ENCODE measurements at places on chromosomes 11 and 22.

- no peak for DNase-seq
These were observed 8.2 kb downstream of the SPINDOC start for GRCh38 chr11:63821411-63821810.

- no peak for DNase-seq
These were observed 577.9 kb upstream of the ANO5 start for GRCh38 chr11:21614961-21615360.

DNA sequence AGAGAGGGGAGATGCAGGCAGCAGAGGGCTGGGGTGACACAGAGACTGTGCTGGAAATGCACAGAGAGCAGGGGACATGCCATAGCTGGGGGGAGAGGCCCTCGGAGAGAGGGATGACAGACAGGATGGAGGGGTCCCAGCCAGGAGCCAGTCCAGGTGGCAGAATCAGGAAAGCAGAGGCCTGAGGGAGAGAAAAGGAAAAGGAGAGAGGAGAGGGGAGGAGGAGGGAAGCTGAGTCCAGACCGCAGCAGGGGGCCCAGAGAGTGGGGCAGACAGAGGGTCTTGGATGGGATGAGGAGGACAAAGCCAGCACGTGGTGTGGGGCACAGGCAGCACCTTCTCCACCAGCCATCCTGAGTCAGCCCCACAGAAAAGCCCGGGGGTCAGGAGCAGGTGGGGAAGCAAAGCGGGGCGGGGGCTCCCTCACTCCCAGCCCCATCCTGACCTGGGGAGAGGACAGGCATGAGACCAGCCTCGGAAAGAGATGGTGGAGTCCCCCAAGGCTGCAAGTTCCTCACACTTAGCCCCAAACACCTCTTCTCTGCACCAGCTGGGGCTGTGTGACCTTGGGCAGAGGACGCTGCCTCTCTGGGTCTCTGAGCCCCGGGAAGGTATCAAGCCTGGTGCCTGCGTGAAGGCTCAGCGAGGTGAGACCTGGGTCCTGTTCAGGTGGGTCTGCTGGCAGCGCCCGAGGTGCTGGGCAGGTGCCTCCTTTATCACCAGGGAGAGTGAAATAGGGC lies 48.0 kb downstream of the IGLL1 start:
- no peak for DNase-seq

DNA sequence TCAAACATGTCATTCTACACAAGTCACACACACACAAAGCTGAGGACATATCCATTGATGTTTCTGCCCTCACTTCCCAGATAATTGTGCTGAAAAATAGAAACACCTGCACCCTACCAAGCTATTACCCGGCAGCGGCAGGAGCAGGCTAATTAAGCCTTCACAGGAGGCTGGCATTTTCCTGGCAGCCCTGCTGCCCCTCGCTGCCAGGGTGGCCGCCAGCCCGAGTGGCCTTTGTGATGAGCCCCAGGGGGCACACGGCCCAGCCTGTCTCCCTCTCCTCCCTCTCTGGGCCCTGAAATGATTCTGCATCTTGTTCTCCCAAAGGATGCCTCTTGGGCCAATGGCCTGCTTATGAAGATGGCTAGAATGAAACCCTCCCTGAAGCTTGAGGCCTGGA lies 76.2 kb upstream of the TP53I11 start:
- no peak for DNase-seq

- DNase-seq, result no peak
These were observed 158.7 kb upstream of the PDGFD start for GRCh38 chr11:104322696-104323095.

GRCh38 chr11:31809857-31810778 lies 1.0 kb downstream of the PAX6 start:
- peak; percentile 31 for DNase-seq

- no peak for DNase-seq
These were observed 30.6 kb downstream of the MMP7 start for GRCh38 chr11:102499931-102500330.

DNA sequence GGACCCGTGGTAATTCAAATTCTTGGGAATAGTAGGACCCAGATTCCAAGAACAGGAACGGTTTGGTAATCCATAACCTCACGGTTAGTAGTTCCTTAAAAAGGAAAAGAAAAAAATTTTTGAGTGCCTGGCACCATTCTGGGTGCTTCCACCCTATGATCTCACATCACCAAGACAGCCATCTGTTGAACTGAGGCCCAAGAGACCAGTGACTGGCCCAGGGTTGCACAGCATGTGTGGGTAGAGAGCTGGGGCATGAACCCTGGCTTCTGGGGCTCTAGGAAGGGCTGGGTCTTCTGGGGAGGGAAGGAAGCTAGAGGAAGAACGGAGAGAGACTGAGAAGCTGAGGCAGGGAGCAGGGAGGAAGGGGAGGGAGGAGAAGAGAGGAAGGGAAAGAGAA lies 4.7 kb upstream of the SPI1 start:
- DNase-seq, result no peak

DNA sequence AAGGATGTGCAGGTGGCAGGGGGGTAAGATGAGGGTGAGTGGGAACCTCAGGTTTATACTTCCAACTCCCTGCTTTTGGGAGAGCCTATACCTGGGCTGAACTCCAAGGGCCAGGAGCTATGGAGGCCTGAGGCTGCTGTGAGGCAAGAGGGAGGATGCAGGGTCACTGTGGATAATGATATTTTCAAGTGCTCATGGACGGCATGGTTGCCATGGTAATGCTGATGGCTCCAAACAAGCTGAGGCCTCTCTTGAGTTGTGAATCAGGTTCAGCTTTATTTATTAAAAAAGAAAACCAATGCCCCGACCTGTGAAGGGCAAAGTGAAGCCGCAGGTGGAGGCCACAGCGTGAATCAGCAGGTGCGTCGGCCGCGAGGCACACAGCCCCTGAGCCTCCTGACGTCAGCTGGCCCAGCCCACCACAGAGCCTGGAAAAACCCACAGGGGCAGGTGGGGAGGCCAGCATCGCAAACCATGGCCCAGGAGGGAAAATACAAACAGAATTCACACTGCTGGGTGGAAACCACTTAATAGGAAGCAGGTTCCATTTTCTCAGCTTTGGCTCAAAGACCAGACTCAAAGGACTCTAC lies 17.4 kb upstream of the CREB3L1 start:
- no peak for DNase-seq

Measured in memory B cell (primary cell).